ENCODE measurements at places on chromosomes 7 and 10. TPM values are rescaled to one million over a fixed set of nuclear protein-coding genes. Genes with fewer than 3 reads are reported as not detected.

GRCh38 chr7:64611717-64612116 is 48.8 kb upstream of the ZNF680 start:
- DNase-seq, result no peak

DNA sequence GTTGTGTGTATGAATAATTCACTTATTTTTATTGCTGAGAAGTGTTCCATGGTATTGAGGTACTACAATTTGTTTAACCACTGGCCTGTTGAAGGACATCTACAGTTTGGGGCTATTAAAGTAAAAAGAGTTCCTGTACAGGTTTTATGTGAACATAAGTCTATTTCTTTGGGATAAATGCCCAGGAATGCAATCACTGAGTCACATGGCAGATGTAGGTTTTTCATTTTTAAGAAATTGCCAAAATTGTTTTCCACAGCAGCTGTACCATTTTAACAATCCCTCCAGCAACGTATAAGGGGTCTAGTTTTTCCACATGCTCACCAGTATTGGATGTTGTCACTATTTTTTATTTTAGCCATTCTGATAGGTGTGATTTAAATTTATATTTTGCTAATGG is 243.9 kb downstream of the TNS3 start:
- DNase-seq, result no peak

DNA sequence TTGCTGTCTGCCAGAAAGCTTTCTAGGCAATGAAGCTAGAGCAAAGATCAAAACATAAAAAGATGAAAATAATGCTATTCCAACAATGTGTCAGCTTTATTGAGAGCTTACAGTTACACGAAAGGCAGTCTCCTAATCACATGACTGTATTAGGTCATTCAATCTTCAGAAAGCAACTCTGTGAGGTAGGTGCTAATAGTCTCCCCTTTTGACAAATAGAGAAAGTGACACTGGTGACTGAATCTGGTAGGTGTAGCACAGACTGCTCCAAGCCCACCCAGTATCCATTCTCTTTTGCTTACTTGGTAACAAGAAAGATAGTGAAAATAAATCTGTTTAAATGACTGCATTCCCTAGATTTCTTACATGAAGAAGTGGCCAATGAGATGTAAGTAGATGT is 58.8 kb downstream of the DGKB start:
- DNase-seq, result no peak

GRCh38 chr10:78960316-78960800 is 108.4 kb upstream of the ZMIZ1 start:
- DNase-seq, result no peak

- DNase-seq, result no peak
These were observed 301.6 kb upstream of the NRP1 start for GRCh38 chr10:33635967-33636515.

- no peak for DNase-seq
These were observed 29.6 kb downstream of the CASP7 start for GRCh38 chr10:113709221-113709838.

DNA sequence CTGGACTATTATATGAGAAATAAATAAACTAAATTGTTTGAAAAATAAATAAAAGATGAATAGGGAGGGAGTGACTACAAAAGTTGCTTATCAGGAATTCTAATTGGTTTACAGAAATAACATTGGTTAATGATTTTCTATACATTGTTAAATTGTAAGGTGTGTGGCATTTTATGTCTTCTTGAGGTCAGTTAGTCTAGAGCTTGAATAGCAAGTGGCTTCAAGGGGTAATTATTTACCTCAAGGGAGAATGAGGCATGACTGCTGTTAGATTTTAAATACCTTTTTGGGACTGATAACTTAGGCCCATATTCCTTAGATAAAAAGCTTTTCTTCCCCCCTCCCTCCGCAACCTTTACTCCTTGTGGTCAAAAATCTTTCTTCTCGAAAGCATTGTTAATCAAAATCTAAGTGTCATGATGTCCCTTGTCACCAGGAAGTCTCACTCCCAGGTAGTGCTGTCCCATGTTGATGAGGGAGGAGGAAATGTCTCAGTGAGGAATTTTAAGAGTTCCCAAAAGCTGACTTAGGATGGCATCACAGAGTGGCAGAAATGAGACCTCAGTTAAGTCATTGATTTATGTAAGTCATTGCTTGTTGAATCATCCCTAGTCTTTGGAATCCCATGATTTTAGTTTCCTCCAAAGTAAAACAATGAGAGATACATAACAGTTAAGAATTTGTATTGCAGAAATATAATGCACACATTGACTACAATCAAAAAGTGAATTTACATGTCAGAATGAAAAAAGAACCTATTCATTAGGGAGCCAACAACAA is 71.5 kb downstream of the MAPK8 start:
- DNase-seq, result no peak

GRCh38 chr10:70849582-70850016 is 33.9 kb downstream of the SGPL1 start:
- DNase-seq, result peak; percentile 6

The STOX1 gene
- 0.94 TPM for polyA plus RNA-seq

The CTAGE8 gene
- not detected for polyA plus RNA-seq

The PNLIPRP1 gene
- not detected for polyA plus RNA-seq

The MSMB gene
- not detected for polyA plus RNA-seq

The SLIT1 gene
- 0.07 TPM for polyA plus RNA-seq

The FAM180A gene
- not detected for polyA plus RNA-seq

The FAM25A gene
- polyA plus RNA-seq, result not detected

All from A549 (cell line).